Foreskin melanocyte (primary cell): ENCODE measurements at places on chromosomes 11 and 22.

GRCh38 chr11:64186492-64187165, 658 bp downstream of the STIP1 start:
- no peak for DNase-seq

GRCh38 chr22:30887861-30888260, 80.7 kb downstream of the MORC2 start:
- DNase-seq: no peak

GRCh38 chr11:59158206-59159068, 13.5 kb upstream of the DTX4 start:
- peak; percentile 67 for DNase-seq

DNA sequence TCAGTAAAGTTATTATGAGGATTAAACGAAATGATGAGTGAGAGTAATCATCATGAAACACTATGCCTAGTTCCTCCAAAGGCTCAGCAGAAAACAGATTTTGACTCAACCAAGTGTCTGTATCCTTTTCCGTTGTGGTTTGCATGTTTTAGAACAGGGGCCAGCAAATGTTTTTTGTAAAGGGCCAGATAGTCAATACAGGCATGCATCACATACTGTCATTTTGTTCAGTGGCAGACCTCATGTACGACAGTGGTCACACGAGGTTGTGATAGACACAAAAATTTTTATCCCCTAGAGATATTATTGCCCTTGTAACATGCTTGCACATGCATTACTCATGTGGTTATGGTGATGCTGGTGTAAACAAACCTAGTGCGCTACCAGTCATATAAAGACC, 81.9 kb upstream of the SLC25A18 start:
- no peak for DNase-seq

- DNase-seq: no peak
Observed at GRCh38 chr22:46795845-46796565, 33.6 kb downstream of the TBC1D22A start.

DNA sequence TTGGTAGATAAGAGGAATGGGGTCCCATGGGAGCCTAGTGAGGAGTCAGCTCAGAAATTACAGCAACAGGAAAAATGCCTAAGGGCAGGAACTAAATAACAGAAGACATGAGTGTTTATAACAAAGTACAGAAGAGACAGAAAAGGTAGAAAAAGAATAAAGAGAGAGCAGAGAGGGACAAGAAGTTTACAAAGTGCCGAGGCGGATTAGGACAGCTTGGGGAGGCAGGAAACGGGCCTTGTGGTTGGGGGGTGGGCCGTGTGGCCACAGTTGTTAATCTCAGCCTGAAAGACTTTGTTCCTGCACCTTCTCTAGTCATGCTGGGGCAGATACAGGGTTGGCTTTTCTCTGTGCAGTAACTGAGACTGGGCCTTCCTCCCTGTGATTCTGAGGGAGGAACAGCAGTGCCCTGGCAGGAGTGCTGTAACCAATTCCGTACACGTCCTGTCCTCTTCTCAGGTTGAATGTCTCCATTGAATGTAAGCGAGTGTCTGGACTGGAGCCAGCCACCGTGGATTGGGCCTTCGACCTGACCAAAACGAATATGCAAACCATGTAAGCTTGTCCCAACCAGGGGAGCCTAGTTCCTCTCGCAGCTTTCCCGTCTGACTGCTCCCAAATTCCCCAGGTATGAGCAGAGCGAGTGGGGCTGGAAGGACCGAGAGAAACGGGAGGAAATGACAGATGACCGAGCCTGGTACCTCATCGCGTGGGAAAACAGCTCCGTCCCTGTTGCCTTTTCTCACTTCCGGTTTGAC, 13.2 kb downstream of the NAA40 start:
- DNase-seq: no peak

DNA sequence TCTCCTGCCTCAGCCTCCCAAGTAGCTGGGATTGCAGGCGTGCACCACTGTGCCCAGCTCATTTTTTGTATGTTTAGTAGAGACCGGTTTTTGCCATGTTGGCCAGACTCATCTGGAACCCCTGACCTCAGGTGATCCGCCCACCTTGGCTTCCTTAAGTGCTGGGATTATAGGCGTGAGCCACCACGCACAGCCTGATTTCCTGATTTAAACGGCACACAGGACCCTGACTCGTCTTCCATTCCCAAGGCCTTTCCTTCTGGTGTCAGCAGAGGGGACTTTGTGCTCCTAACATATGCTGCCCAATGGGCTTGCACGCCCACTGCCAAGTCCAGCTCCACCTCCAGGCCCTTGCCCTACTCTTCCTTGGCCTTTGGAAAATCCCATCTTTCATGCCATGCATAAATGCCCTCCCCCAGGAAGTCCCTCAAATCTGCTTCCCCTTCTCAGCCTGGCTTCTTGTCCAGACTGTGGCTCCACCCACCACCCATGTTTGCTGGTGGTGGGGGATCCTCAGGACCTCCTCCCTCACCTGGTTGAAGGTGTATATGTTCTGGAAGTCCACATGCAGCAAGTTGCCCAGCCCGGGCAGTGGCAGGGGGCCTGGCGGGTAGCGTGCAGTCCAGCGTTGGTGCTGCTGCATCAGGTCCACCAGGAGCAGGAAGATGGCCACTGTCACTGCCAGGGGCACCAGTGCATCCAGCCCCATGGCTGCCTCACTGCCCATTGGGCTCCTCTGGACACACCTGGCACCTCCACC, 23.9 kb upstream of the CYP2D6 start:
- no peak for DNase-seq

DNA sequence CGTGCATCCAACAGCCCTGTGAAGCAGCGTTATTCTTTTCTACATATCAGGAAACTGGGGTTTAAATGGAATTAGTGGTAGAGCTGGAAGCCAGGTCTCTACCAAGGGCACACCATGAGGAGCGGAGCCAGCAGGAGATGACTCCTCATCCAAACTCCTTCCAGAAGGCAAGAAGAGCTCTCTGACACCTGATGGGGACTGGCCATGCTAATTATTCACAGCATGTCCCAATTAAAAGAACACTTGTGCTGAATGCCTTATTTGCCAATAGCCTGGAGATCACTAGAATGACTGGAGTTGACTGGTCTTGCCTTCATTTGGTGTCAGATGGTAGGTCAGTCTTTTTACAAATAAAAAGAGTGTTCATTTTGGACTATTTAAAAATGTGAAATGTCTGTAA, 32.9 kb upstream of the SLN start:
- DNase-seq: no peak

- DNase-seq: no peak
Observed at GRCh38 chr22:39089928-39090327, 7.1 kb upstream of the APOBEC3H start.

- DNase-seq: no peak
Observed at GRCh38 chr11:97290464-97291041, 900.7 kb downstream of the JRKL start.

GRCh38 chr11:1937616-1938342, 9.4 kb upstream of the MRPL23 start:
- DNase-seq: no peak

DNA sequence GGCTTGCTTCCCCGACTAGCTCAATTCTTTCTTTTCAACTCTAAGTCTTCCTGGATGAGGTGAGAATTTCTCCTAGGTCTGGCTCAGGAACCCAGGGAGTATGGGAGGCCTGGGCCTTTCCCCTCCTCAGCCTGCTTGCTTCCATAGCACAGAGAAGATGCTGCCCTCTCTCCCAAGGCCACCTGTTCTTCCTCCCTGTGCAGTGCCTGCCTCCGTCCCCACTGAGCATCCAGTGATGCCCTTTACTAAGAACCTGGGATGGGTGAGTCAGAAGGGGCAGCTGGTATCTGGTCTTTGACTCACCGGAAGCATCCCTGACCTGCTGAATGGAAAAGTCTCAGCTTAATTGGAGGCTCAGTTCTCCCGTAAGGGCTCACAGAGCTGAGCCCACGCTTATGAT, 607.9 kb downstream of the BUD13 start:
- no peak for DNase-seq

DNA sequence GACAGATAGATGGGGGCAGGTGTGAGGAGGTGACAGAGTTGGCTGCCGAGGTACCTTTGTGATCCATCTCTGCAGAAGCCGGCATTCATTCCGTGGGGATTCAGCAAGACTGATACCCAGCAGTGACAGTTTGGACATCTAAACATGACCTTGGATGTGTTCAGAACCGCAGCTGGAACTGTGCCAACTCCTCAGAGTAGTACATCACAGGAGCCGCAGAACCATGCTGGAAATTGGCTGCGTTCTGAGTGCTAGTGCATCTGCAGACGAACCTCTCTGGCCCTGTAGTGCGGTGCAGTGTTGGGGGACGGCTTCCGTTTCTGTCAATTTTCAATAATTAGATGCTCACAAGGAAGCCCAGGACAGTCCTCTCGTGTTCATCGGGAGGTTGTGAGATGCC, 772.1 kb downstream of the NTM start:
- no peak for DNase-seq

- no peak for DNase-seq
Observed at GRCh38 chr22:32052936-32053791, 10.1 kb downstream of the SLC5A1 start.

DNA sequence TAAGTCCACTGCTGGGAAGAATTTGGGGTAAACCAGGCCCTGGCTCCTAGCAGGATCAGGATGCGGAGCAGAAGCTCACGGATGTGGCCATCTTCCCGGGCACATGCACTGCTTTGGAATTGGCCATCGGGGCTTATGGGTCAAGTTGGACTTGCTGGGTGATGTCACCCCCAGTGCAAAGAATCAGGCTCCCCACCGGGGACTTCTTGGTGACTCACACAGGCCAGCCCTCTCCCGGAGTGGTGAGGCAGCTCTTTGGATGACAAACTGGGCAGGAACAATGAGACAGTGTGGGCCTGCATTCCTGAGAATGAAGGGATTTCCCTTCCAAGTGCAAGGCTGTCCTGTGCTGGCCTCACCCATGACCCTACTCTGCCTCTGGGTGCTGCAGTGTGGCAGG, 128.8 kb upstream of the ANO1 start:
- DNase-seq: no peak

GRCh38 chr11:22539821-22540256, 85.8 kb downstream of the FANCF start:
- peak; percentile 40 for DNase-seq

DNA sequence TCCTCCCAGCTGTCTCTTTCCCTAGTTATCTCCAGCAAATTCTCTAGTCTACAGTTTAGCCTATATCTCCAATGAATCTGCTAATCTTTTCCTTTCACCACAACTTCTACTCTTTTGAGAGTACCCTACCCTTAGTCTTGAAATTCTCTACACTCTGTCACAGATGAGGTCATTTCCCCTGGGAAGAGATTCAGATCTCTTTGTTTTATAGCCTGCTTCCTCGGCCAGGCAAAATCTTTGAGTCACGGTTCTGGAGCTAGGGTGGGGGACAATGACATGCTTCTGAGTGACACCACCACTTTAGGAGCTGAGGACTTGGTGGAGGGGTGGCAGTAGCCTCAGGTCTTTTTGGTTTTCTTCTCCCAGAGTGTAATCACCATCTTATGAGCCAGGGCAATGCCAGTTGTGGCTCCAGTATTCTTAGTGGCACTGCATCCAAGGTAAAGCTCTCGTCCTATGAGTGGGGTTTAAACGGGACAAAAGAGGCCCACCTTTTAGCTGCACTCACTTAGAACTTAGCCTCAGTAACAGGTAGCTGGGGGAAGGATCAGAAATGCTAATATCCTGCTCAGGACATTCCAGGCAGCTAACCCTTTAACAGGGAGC, 98.5 kb upstream of the RRM1 start:
- no peak for DNase-seq
